NCI-H510A treated with DMSO at 0.1 percent for 48 hours (cell line): ENCODE measurements at places on chromosomes 16 and 17.
A peak's percentile ranks its signal among the peaks of the same experiment; 100 is the strongest.

DNA sequence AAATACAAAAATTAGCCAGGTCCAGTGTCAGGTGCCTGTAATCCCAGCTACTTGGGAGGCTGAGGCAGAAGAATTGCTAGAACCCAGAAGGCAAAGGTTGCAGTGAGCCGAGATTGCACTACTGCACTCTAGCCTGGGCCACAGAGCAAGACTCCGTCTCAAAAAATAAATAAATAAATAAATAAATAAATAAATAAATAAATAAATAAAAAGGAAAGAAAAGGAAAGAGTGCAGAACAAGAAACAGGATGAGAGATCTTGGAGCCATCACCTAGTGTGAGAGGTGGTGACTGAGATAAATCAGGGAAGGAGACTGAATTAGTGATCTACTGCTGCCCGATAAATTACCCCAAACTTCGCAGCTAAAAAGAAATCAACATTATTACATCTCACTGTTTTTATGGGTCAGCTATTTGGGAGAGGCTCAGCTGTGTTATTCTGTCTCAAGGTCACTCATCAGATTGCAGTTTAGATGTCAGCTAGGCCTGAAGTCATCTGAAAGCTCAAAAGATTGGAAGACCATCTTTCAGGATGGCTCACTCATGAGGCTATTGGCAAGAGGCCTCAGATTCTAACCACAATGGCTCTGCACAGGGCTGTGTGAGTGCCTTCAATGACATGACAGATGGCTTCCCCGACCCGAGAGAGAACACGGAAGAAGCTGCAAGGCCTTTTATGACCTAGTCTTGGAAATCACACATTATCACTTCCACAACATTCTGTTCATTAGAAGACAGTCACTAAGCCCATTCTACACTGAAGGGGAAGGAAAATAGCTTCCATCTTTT, 66.4 kb downstream of the CMC2 start:
- no peak for DNase-seq

DNA sequence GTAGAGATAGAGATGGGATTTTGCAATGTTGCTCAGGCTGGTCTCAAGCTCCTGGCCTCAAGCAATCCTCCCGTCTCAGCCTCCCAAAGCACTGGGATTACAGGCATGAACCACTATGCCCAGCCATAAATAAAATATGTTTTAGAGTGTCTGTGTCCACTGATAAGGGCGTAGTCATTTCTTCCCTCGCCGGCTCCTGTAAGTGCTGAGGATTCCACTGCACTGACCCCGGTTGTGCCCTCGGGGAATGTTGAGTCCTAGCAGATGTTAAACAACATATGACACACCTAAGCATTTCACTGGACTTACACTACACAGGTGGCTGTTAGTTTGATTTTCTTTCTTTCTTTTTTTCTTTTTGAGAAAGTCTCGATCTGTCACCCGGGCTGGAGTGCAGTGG, 5.6 kb upstream of the SHMT1 start:
- DNase-seq = no peak

DNA sequence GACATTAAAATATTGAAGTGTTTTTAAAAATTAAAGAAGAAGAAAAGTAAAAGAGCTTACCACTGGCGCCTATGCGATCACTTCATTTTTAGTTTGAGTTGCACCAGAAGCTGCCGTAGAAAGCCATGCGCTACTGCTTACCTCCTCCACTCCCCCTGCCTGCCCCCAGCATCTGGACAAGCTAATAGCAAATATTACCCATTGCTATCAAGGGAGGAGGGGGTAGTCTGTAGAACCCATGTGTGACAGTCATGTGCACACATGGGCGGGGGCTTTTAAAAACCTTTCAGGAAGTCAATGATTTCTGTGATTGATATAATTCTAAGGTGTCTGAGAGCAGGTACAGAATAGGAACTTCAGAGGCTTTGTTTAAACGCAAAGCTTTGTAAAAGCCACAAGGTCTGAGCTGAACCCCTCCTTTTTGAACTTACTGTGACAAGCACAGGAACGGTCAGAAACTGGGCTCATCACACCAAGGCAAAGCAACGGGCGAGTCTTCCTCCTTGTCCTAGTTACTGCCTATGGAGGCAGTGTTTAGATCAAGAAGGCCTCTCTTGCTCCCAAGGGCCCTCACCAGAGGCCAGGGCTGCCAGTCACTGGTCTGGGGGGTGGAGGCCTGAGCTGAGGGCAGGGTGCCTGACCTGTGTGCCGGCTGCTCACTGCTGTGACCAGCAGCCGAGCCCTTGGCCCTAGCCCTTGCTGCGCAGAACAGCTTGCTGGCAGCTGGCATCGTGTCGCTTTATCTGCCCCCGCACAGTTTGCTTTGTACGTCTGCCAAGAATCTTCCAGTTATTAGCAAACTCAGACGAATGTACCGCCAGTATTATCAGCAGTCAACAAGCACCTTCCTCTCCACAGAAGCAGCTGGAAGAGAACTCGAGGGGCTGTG, 15.0 kb downstream of the GINS2 start:
- peak; percentile 69 for DNase-seq

DNA sequence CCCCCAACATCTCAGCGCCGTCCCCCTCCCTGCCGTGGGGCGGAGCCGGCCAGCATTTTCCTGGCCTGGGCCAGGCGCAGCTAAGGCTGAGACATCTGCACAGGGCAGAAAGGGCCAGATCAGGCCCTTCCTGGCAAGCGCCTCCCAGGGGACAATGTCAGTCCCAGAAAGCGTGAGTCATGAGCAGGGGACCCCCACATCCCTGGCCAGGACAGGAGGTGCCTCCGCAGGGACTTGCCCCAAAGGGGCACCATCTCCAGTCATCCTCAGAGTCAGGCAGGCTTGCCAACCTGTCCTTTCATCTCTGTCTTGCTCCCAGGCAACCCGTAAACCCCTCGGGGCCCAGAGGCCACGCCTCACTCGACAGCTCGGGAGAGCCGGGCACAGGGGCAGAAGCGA, 43.2 kb downstream of the SOCS1 start:
- DNase-seq = no peak

- no peak for DNase-seq
Observed at GRCh38 chr17:12603566-12603965, 62.1 kb upstream of the MYOCD start.

GRCh38 chr16:81560979-81561657, 116.5 kb downstream of the CMIP start:
- DNase-seq = no peak

DNA sequence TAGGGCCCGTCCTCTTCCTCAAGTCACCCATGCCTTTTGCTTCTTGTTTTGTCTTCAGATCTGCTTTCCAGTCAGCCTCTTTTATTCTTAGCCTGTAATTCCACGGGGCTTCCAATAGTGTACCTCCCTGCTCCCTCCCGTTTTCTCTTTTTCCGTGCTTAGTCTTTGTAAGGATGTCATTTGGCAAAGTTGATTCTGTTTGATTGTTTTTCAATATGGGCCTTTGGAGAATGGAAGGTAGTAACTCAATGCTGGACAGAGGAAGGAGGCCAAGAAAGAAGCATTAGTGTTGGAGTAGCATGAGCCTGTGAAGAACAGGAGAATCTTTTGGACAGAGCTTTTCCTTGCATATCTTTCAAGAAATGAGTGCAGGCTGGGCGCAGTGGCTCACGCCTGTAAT, 6.5 kb downstream of the WWP2 start:
- DNase-seq = no peak

DNA sequence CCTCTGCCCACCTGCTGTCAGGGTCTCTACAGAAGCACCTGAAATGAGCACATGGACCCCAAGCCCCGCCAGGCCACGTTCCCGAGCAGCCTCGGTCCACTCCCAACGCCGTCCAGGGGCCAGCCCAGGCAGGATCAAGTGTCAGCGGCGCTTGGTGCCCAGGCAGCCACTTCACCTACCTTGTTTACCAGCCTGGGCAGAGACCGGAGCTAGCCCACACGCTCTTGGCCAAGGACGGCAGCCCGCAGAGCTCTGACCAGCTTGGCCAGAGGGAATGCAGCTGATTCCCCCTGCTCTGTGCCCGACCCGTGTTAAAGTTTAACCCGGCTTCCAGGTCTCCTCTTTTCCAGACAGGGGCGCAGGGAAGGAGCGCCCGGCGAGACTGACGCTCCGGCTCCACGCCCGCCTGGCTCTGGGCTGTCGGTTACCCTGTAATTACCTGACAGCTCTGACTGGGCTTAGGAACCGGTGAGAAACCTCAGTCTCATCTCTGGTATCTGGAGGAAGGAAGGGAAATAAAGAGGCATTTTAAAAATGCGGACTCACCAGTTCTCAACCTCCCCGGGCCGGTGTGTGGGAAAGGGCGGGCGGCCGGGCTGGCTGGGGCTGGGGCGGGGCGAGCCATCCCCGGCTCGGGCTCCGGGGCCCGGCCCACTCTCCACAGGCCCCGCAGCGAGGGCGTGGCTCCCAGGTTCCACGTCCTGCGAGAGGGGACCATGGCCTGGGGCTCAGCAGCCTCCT, 4.6 kb downstream of the KIFC3 start:
- DNase-seq = peak; percentile 72

DNA sequence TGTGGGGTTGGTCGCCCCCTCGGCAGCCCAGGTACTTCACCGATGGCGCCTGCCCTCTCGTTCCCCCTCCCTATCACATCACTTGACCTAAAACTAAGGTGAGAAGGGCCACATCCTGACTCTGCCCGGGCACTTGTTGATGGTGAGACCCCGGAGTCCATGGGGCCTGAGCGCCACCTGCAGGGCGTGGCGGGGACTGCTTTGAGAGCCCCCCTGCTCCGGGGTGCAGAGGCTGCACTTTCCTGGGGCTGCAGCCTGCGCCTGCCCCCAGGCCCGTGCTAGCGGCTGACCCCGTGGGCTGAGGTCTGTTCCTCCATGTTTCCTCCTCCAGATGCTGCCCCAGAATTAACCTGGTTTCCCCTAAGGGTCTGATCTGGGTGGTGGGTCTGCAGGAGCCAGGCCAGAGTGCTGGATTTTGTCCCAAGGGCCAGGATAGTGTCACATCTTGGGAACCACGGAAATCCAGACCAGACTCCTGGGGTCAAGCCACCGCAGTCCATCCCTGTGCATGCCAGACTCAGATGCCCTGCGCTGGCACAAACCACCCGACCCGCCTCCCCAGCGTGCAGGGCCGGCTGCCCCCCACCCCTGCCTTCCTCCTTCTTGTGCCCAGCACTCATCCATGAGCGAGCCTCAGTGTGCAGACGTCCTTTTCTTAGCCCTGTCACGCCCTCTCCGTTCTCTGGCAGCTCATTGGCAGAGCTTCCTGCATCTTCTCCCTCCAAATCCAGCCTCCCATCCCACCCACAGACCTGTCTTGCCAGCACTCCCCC, 2.7 kb downstream of the NDUFAF8 start:
- peak; percentile 36 for DNase-seq

DNA sequence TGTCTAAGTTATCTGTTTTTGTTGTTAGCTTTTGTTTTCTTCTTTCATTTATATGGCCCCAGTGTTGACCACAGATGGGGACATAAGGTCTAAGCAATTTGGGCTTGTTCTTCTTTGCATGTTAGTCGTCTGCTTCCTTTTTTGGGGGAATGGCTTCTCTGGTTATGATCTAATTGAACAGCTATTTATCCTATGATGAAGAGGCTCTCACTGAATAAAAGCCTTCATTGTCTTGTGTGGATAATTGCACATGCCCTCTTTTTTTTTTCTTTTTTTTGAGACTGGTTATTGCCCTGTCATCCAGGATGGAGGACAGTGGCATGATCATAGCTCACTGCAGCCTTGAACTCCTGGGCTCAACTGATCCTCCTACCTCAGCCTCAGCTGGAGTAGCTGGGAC, 13.7 kb downstream of the SMARCE1 start:
- no peak for DNase-seq

GRCh38 chr17:46841561-46842379, 9.6 kb upstream of the WNT9B start:
- DNase-seq = peak; percentile 11

DNA sequence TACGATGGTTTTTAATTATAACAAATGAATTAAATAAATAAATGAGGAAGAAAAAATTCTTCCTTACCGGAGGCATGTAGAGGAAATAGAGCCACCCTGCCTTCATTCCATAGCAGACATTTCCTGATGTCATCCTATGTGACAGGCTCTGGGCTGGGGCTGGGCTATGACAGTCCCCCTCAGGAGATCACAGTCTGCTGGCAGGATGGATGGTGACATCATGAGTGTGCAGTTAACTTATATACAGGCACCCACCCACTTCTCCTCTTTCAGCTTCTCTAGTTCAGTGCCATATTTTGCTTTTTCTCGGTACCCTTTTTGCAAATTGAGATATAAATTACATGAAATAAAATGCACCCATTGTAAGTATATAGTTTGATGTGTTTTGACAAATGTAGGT, 6.4 kb upstream of the CMTM3 start:
- no peak for DNase-seq

- DNase-seq = no peak
Observed at GRCh38 chr17:38628441-38628840, 22.7 kb upstream of the SRCIN1 start.

- no peak for DNase-seq
Observed at GRCh38 chr16:9499941-9500593, 408.6 kb downstream of the HAPSTR1 start.

- DNase-seq = no peak
Observed at GRCh38 chr16:89902980-89903379, 15.7 kb upstream of the MC1R start.

- no peak for DNase-seq
Observed at GRCh38 chr17:37725601-37726146, 19.2 kb downstream of the HNF1B start.

GRCh38 chr17:50027881-50028735, 27.8 kb upstream of the ITGA3 start:
- DNase-seq = no peak

DNA sequence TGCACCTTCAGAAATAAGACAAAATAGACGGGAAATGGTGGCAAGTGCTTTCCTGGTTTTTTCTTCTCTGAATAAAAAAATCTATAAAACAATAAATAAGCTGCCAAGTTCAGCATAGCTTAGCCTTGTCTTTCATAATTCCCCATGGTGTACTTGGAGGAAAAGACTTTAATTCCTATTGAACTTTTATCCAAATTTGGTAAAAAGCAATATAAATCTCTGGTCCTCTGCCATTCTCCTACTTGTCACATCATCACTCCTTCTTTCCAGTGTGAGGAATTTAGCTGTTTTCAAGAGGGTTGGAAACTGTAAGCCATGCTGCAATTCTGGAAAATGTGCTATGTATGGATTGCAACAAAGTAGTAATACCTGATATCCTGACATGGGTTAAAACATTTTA, 551.8 kb upstream of the KIF2B start:
- no peak for DNase-seq

DNA sequence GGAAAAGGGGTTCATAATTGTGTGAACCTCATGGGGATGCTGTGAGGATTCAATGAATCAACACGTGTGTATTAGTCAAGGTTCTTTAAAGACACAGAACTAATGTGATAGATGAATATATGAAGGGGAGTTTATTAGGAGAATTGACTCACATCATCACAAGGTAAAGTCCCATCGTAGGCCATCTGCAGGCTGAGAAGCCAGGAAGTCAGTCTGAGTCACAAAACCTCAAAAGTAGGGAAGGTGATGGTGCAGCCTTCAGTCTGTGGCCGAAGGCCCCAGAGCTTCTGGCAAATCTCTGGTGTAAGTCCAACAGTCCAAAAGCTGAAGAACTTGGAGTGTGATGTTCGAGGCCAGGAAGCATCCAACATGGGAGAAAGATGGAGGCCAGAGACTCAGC, 413.4 kb downstream of the CDH13 start:
- DNase-seq = no peak

DNA sequence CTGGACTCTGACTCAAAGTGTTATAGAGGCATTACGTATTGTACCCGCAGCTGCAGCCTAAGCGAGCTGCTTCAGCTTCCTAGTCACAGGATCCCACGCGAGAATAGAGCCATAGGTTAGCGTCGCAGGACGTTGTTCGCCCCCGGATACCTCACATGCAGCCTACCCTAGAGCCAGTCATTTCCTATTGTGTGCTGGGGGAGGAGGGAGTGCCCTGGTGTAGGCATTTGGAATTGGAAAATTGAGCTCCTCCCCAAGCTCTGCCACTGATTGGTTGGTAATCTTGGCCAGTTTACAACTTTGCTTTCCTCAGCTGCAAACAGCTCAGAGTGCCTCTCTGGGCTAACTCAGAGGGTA, 530 bp downstream of the NAA60 start:
- no peak for DNase-seq
